ENCODE measurements at places on chromosomes 12 and 14.

- DNase-seq, result no peak
Measured at GRCh38 chr12:88909510-88909909, 329.2 kb upstream of the KITLG start.

DNA sequence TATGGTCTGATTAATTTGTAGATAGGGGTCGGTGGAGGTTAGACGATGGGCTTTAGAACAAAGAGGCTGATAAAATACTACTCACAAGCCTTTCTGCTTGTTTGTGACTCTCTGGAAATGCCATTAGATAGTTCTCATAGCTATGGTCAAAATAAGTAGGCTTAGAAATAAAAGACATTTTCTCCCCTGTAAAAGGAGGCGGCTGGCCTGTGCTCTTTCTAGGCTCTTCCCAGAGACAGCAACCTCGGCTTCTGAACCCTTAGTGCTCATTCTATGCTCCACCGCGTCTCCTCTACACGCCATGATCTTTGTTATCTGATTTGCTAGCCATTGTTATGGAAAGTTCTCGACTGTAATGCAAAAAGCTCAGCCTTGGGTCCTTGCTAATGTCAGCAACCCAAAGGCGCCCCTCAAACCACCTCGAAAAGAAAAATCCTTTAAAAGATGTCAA, 64.5 kb downstream of the CRADD start:
- DNase-seq, result no peak

GRCh38 chr12:30847259-30847658, 79.3 kb upstream of the TSPAN11 start:
- no peak for DNase-seq

- no peak for DNase-seq
Measured at GRCh38 chr12:3308609-3309008, 182.4 kb upstream of the PRMT8 start.

GRCh38 chr14:43687921-43688320, 819.2 kb downstream of the FSCB start:
- no peak for DNase-seq

DNA sequence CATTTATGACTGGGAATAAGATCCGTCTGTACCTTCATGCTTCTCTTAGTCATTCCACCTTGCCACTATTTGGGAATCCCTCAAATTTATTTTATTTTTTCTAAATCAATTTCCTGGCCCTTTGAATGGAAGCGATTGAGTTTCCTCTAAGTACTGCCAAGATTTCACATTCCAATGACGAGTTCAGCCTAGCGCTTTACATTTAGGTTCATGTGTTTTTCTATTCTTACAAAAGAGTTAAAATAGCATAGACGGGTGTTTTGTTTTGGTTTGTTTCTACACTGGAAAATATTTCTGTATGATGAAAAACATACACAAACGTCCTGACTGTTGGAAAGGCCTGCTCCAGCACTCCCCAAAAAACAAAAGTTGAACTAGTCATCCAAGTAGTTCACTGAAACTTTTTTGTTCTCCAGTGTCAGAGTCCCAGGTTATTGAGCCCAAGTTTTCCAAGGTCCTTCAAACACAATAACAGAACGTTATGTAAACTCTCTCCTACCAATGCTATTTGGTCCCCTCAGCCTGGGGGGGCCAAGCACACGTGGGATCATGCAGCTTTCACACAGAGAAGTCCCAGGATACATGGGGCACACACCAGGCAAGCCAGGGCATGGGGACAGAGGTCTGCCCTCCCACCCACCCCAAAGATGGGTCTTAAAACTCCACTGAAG, 74.8 kb upstream of the FOXN3 start:
- DNase-seq, result no peak

DNA sequence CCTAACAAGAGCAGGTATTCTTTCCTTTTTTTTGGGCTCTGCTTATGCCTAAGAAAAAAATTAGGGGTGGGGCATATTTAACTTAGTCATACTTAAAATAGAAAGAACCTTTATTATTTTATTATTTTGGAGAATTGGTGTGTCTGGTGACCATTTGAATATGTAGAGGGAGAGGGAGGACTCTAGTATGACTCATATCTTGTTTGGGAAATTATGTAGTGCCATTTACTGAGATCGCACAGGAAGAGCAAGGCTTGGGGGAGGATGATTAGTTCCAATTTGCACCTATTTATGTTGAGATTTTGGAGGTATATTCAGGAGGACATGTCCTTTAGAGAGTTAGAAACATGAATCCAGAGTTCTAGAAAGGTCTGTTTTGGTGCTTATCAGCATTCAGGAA, 9.9 kb downstream of the ZNF410 start:
- no peak for DNase-seq

DNA sequence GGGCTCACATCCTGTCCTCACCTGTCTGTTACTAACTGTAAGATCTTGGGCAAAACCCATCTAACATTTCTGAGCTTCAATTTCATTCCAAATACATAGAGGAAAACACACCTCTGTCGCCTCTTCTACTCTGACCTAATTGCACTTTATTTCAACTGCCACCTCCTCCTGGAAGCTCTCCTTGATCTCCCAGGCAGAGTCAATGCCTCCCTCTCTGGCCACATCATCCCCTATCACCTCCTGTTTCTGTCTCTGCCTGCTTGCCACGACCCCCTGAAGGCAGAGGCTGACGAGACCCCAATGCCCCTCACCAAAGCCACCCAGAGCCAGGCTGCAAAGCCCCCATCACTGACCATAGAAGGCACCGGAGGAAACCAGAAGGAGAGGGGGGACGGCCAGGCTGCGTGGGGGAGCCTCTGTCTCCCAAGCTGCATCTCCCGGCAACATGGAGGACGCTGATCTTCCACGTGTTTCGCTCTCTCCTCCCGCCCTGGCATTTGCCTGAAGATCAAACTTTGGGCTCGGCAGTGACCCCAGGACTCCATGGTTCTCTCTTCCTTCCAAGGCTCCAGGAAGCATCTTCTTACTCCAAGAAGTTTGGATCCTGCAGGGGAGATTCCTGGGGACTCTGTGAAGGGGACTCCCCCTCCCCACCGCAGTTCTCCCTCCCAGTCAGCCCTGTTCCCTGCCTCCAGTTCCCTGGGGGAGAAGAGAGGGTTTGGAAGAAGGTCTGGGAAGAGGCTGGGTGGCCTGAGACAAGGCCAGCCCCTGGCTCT, 50.1 kb upstream of the BCL11B start:
- no peak for DNase-seq

GRCh38 chr12:208813-209212, 5.1 kb downstream of the SLC6A12 start:
- no peak for DNase-seq

- DNase-seq, result peak; percentile 99
Measured at GRCh38 chr12:49707128-49707811, at the start of gene FMNL3. FMNL3 (minus strand) TSS chr12:49707405; CDS start chr12:49707180, 225 bp downstream.

DNA sequence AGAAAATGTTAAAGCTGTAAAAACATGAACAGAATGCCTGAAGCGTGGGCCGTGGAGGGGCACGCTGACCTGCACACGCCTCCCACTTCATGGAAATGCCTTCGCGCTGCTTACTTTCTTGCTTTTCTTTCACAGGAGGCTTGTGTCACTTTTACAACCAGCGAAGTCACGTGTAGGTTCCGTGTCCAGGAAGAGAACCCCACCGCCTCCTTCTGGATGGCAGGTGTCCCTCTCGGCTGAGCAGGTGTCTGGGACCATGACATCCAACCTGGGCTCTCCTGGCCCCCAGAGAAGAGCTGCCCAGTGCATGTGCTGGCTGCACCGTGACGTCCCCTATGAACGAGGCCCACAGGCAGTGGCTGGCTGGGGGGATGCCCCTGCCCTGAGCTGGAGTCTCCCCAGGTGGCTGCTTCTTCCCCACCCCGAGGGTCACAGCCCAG, 345.0 kb upstream of the SFSWAP start:
- no peak for DNase-seq

DNA sequence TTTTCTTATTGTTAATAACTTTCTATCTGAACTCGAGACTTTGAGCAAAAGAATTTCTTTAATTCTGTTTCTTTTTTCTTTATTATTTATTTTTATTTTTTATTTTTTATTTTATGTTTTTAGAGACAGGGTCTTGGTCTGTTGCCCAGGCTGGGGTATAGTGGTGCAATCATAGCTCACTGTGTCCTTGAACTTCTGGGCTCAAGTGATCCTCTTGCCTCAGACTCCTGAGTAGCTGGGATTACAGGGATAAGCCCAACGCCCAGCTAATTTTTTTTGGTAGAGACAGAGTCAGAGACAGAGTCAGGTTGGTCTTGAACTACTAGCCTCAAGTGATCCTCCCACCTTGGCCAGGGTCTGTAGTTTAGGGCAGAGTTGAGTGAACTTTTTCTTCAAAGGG, 18.5 kb downstream of the METAP2 start:
- no peak for DNase-seq

GRCh38 chr14:49512147-49512551, 74.0 kb downstream of the RPS29 start:
- DNase-seq, result no peak

GRCh38 chr12:111773801-111774551, 7.2 kb downstream of the ALDH2 start:
- no peak for DNase-seq

GRCh38 chr12:47725893-47726292, 603 bp upstream of the ENDOU start:
- no peak for DNase-seq

DNA sequence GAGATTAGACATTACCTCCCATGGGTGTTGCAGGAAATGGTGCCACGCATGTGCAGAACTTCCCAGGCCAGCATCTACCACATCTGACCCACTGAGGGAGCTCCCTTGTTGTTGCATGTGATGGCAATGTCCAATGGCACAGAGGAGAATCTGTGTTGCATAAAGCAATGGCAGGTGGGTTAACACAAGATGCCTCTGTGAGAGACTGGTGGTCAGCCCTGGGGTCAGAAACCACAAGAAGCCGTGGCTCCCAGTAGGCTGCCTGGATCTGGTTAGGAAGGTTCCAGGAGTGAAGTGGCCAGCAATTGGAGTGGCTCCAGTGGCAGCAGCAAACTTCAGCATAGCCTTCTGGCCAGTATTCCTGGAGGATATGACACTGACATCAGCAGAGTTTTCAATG, 65.9 kb upstream of the HMGA2 start:
- no peak for DNase-seq

DNA sequence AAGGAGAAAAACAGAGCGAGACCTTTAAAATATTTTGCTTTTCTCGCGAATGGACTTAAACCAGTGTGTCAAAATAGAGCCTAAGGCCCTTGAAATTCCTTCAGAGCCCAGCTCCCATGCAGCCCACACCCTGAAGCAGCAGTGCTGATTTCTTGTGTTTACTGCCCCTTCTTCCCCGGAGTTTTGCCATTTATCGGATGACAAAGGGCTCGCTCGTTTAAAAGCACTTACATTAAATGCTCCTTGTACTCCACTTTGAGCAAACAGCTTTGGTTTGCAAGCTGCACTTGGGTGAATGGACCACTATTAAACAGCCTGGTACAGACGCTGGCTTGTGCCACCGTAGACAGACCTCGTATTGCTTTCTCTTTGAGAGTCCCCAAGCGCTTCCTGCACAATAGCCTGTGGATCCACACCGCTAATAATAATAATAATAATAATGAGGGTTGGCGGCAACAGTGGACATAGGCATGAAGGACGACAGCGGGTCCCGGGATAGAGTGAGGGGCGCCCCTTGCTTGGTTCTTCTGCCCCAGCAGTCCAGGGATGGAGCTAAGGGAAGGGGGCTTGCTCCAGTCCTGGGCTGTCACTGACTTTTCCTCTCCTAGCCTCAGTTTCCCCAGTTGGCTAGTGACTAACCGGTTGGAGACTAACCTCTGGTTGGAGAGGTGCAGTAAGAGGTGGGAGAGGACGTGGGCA, 6.6 kb downstream of the DLK1 start:
- no peak for DNase-seq

GRCh38 chr14:102556098-102556677, 36.3 kb upstream of the RCOR1 start:
- DNase-seq, result no peak

GRCh38 chr12:20513189-20513588, 144.9 kb downstream of the PDE3A start:
- no peak for DNase-seq

GRCh38 chr12:6253278-6253677, 53.1 kb downstream of the CD9 start:
- DNase-seq, result no peak

- no peak for DNase-seq
Measured at GRCh38 chr14:27435923-27436670, 838.3 kb upstream of the NOVA1 start.

- no peak for DNase-seq
Measured at GRCh38 chr14:68966872-68967301, 12.2 kb downstream of the ACTN1 start.

DNA sequence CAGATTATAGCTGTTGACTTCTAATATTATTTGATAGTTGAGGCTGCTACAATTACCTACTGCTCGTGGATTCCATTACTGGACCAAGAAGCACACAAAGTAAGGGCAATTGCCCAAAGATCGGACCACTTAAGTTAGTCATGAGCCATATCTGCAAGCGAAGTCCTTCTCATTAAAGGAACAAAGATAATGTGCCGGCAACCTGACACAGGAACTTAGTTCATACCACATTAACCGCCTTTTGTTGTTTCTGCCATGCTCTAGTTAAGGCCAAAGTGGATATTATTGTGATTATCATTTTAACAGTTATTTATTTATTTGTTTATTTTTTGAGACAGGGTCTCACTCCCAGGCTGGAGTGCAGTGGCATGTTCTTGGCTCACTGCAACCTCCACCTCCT, 38.1 kb upstream of the TMED10 start:
- no peak for DNase-seq

Measured in stimulated activated CD4-positive, alpha-beta T cell treated with anti-CD3 and anti-CD28 coated beads, TNF-alpha, amount 100 ng/mL, for 1 hour (primary cell).